SIG-M5 (cell line): ENCODE measurements at places on chromosomes 13 and 19.

- peak; percentile 71 for DNase-seq
Observed at GRCh38 chr13:21297914-21298831, 121.7 kb downstream of the MRPL57 start.

GRCh38 chr19:40363069-40363468 is 14.6 kb downstream of the PLD3 start:
- DNase-seq, result no peak

DNA sequence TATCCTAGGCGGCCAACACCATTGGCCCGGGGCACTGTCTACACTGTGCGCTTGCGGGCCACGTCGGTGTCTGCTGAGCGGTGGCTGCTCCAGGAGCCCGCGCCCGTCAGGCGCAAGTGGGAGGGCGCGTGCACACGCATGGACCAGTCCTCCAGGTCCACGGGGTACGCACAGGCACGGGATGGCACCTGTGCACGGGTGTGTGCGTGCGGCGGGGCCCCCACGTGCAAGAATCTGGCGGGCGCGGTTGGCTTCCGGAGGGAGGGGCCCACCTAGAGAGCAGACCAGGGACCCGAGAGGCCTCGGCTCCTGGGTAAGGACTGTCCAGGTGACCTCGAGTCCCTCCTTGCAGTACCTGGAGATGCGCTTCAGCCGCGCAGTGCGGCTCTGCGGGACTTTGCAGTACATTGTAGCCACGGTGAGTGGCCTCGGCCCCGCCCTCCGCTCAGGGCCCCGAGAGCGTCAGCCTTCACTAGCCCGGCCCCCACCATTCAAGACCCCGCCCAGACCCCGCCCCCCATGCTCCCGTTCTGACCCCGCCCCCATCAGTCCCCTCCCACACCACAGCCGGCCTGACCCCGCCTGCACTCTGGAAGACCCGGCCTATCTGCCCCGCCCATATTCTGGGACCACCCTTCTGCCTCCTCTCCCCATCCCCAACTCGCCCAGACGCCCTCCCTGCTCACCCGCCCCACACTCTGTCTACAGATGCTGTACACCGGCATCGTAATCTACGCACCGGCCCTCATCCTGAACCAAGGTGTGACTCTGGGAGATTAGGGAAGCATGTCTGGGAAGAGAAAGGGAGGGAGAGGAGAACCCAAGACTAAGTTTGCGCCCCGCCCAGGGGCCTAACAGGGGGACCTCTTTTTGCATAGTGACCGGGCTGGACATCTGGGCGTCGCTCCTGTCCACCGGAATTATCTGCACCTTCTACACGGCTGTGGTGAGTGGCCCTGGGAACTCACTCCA is 2.3 kb downstream of the SLC5A5 start:
- no peak for DNase-seq

DNA sequence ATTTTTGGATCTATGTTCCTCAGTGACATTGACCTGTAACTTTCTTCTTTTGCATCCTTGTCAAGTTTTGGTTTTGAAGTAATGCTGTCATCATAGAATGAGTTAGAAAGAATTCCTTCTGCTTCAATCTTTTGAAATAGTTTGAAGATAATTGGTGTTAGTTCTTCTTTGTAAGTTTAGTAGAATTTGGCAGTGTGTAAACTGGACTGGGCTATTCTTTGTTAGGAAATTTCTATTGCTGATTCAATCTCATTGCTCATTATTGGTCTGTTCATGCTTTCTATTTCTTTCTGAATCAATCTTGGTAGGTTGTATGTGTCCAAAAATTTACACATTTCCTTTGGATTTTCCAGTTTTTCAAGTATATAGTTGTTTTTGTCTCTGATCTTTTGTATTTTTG is 101.7 kb upstream of the SPRY2 start:
- DNase-seq, result no peak

GRCh38 chr13:38826182-38826813 is 139.4 kb downstream of the FREM2 start:
- no peak for DNase-seq

- DNase-seq, result no peak
Observed at GRCh38 chr13:94412870-94413597, 66.4 kb downstream of the DCT start.

DNA sequence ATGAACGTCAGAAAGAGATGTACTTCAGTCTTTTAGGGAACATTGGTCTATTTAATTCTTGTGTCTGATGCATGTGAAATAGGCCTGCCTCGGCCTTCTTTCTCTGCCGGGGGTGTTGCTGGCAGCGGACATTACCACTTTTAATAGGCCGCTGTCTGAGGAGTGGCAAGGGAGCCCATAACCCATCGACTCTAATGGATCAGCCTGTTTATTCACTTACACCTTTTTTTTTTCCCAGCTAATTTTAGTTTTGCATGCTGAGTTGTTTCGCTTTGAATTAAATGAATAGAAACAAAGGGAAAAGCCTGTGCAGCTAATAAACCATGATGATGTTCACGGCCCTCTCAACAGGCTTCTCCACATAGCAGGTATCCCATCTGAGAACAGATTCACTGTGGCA is 78.4 kb downstream of the KCTD15 start:
- no peak for DNase-seq

DNA sequence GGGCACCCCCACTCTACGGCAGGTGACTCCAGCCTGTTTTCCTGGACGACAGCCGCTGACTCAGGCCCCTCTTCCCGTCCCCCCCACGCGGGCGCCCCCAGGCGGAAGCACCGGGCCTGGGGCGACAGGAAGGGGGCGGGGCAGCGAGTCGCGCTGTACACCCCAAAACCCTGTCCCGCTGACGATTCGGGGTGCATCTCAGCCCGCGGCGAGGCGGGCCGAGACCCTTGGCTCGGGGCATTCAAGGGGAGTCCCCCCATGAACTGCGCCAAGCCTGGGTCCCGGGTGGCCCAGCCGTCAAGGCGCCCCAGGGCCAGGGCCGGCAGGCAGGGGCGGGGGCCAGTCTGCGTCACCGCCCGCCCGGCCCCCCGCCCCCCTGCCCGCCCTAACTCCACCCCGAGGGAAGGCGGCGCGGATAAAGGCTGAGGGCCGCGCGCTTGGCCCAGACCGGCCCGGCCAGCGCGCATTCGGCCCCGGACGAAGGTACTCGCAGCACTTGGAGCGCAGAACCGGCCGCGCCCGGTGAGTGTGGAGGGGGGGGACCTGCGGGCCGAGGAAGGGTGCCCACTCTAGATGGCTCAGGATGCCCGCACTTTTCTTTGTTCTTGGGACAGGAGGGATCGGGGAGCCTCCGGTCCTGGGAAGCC is at the start of gene MIDN:
Gene MIDN (plus strand): TSS at position 445 of the 647 bp plus-strand sequence. CDS start 1,714 bp downstream, outside the sequence.
- DNase-seq, result no peak

DNA sequence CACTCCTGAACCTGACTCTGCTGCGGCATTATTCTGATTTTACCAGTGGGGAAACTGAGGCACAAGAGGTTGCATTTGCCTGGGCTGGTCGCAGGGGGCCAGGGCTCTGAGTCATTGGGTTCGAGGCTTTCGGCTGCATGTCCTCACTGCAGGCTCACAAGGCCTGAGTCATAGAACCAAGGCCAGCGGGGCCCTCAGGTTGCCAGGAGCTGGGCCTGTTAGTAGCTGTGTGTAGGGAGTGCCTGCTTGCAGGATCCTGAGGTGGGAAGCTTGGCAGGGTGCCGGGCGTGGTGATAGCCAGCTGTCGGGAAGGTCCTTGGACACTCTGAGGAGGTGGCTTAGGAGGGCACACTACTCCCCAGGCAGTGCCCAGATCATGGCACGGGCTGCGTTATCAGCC is 21.6 kb upstream of the F2RL3 start:
- DNase-seq, result no peak

DNA sequence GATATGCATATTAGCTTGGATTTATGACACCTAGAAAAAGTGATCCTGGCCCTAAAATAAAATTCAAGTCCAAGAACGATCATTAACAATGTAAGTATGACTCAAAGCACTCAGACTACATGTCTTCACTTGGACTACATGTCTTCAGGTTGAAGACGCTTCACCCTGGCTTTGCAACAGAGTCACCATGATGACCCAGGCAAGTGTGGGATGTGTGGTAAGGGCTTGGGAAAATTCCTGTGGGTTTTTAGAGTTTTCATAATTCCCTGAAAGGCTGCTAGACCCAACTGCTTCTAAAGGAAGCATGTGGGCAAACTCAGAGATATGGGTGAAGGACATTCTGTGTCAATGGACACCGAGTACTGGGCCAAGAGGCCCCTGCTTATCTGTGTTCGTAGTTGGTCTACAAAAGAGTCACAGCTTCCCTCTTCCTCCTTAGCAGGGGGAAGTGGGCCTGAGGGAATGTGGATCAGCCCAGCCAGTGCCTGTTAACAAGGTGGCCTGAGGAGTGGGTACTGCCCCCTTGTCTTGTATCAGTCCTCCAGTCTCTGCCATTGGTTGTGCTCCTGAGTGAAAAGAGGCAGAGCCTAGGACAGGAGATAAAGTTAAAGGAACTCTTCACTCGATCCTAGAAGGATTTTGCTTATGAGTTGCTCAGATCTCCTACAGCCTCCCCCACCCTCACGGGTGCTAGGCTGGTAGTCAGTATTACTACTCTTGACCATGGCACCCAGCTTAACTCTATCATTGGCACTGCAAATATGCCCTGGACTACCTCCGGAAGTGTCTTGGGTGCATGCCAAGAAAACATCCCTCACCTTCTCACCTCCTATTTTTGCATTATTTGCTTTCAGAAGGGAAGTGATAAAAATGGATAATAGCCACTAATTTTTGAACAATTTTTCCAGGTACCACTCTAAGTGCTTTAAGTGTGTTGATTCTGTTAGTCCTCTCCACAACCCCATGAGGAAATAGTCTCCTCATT is 406.3 kb downstream of the COG6 start:
- DNase-seq, result no peak
